ENCODE measurements at places on chromosomes 2 and 18. TPM values are rescaled to one million over a fixed set of nuclear protein-coding genes. Genes with fewer than 3 reads are reported as not detected.

Gene GCKR
- polyA plus RNA-seq = not detected

Gene TMEM17
- 0.59 TPM for polyA plus RNA-seq

Gene RAX
- not detected for polyA plus RNA-seq

Gene DUSP19
- polyA plus RNA-seq = not detected

Gene ITM2C
- polyA plus RNA-seq = 23.7 TPM

Gene RAPGEF4
- polyA plus RNA-seq = not detected

Data from immature natural killer cell (primary cell).